Activated CD8-positive, alpha-beta memory T cell treated with anti-CD3 and anti-CD28 coated beads, Interleukin-2, amount 50 U/mL, for 4 hours (primary cell): ENCODE measurements at places on chromosomes 6 and 20.

- no peak for DNase-seq
Measured at GRCh38 chr6:116381000-116381399, 10.3 kb downstream of the DSE start.

DNA sequence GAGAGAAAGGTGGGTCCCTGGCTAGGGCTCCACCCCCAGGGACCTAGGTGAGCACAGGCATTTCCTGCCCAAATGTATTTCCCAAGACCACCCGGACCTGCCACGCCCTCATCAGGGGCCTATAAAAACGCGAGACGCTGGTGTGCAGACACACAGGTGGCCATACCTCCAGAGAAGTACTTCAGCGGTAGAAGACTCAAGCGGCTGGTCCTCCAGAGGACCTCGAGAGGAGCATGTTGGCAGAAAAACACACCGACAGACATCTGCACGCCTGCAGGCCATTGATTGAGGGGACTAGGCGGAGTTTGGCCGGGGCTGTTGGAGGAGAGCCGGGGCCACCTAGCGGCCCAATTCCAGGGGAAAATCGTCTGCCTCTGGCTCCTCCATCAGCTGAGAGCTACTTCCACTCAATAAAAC, 695.8 kb upstream of the MMS22L start:
- DNase-seq = no peak

GRCh38 chr6:14754751-14755513, 490.9 kb upstream of the JARID2 start:
- peak; percentile 32 for DNase-seq

GRCh38 chr6:56593801-56594318, 48.8 kb downstream of the DST start:
- DNase-seq = no peak

- DNase-seq = no peak
Measured at GRCh38 chr20:41619360-41620100, 1.4 kb upstream of the CHD6 start.

DNA sequence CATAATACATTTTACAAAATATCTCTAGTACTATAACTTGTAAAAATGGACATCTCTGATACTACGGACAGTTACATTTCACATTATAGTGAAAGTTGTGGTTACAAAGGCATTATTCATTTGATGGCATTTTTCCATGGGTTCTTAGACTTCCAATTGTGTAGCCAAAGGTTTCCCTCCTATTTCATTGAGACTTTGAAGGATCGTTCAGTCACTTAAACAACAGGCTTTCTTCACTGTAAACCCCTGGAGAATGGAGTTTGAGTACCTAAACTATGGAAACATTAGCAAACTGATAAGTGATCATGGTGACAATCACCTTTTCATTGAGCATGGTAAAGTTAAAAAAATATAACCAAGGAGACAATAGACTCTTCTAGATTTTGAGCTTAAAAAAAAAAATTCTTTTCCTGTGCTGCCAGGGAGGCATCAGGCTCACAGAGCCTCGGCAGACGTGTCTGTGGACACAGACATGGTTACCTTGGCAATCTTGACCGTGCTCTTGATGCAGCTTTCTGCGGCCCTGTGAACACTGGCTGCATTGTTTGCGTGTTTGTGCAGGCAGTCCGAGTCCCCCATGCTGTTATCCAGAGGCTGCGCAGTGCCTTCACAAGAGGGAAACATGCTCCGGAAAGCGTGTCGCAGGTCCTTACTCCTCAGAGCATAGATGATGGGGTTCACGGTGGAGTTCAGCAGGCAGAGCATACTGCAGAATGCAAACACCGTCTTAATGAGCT, 22.6 kb downstream of the CNR1 start:
- no peak for DNase-seq

- no peak for DNase-seq
Measured at GRCh38 chr6:167235005-167235404, 56.1 kb upstream of the UNC93A start.

- DNase-seq = no peak
Measured at GRCh38 chr6:89351671-89352277, 748 bp downstream of the UBE2J1 start.

DNA sequence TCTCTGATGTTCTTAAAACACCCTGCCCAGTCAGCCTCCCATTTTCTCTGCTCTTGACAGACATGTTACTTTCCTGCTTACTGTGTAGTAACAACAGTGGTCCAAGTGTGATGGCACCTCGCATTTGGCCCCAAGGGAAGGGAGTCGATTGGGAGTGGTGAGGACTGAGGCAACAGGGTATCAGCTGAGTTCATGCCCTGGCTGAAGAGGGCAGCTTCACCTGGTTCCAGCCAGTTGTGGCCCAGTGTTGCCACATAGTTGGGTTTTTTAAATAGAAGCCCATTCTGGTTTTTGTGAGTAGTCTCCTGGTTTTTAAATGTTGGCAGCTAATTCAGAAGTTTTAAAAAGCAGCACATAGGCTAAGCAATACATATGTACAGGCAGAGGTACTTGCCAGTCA, 37.2 kb downstream of the ARFGEF2 start:
- DNase-seq = no peak

DNA sequence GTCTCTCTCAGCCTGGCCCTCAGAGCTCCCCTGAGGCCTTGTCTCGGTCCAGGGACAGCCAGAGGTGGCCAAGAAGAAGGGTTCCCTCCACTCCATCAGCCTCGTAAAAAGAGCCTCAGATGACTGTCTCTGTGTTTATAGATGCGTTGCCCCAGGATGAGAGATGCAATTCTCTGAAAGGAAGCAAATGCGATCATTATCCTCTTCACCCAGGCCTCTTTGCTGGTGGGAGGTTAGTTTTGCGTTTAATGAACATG, 90.4 kb downstream of the YTHDF1 start:
- no peak for DNase-seq

DNA sequence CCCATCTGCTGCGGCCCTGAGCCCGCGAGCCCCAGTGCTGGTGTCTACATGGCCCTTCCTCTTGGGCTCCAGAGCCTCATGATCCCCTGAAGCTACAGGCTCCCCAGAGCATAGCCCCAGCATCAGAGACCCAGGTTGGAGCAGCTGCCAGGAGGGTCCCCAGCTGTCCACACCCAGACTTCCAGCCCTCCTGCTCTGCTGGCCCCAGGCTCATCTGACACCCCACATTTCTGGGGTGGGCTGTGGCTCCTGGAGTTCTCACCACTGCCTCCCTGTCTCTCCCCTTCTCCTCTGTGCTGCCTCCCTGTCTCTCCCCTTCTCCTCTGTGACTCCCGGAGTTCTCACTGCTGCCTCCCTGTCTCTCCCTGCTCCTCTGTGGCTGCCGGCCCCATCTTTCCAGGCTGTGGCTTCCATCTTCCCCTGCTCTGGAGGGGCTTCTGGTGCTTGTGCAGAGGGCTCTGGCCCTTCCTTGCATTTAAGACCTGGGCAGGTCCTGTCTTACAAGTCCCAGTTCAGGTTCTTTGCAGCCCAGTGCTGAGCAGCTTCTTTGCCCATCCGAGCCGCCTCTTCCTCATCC, 108.1 kb downstream of the ERMARD start:
- DNase-seq = no peak

DNA sequence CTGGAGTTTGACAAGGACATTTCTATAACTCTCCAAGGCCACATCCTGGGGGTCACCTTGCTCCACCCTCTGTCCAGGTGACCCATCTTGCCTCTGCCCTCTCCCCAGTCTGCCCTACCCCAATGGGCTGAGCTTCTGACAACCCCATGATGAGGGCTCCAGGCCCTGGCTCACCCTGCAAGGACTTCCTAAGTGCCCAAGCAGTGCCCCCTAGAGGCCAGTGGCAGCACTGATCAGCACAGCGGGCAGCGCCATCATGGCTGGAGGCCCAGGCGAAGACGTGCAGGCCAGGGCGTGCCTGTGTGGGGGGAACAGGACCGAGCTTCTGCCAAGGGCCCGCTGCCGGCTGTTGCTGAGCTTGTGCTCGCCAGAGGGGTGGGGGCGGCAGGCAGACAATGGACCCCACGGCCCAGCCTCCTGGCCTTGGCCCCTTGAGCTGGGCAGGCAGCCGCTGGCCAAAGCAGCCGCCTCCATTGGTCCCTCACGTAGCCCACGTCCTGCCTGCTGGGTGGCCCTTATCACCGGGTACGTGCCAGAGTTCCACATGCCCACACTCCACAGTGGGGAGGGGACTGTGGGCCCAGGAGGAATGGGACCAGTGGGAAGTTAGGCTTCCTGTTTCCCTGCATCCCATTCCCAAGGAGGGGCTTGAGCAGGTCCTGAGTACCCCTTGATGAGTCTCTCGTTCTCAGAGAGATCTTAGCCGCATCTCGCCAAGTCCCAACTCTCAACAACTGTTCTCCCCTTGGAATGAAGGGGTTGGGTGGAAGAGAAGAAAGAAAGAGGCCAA, 64.3 kb downstream of the MRPL14 start:
- no peak for DNase-seq

DNA sequence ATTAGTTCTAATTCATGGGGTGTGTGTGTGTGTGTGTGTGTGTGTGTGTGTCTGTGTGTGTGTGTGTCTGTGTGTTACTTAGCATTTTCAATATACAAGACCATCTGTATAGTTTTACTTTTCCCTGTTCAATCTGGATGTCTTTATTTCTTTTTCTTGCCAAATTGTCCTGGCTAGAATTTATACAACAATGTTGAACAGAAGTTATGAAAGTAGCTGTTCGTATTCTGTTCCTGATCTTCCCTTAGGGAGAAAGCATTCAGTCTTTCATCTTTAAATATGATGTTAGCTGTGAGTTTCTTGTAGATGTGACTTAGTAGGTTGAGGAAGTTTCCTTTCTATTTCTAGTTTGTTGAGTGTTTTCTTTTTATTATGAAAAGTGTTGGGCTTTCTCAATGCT, 334.7 kb upstream of the RNF24 start:
- no peak for DNase-seq

DNA sequence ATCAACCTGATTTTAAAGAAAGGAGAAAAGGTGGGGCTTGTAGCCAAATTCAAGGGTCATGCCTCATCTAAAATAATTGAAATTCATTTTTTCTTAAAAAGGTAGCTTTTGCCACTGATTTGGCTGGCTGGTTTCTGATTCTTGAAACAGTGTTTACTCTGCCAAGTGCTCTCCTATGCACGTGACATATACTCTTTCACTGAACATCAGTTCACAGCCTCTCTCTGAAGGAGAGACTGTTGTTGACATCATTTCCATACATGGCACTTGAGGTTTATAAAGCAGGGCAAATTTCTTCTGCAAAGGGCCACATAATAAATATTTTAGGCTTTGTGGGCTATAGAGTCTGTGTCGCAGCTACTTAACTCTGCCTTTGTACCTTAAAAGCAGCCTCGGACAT, 40.4 kb upstream of the DOK5 start:
- no peak for DNase-seq

DNA sequence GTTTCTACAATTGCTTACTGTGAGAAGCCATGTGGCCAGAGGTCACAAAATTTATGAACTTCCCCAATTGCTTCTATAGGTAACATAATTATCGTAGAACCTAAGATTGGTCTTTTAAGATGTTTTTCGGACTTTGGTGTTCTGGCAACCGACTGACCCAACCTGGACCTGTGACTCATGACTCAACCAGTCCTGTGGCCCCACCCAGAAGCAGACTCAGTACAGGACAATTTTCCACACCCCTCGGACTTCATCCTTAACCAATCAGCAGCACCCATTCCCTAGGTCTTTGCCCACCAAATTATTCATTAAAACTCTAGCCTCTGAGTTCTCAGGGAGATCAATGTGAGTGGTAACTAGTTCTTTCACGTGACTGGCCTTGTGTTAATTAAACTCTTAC, 26.4 kb upstream of the AKAP12 start:
- no peak for DNase-seq

GRCh38 chr6:71349395-71349794, 60.8 kb downstream of the OGFRL1 start:
- DNase-seq = no peak

DNA sequence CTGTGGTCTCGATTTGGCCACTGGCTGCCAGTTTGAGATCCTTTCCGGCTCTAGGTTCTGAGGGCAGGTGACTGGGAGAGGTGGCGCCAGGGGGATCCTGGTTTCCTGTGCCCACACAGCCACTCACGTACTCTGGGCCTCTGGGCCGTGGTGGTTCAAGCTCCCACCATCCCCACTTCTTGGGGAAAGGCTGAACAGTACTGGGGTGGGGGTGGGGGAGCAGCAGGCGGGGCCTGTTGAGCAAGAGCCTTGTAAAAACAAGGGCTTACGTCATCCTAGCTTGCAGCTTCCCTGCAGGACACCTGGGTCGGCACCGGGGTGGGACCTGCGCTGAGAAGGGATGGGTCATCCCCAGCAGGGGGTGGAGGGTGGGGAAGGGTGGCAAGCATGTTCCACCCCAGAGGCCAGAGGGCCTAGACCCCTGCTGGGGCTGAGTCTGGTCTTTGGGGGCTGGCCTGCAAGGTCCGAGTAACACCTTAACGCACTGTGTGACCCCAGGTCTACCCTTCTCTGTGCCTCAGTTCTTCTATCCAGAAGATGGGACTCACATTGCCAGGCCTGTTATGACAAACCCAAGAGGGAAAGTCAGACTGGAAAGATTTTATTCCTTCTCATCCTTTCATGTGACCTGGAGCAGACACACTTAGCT, 3.1 kb upstream of the CEBPB start:
- no peak for DNase-seq

DNA sequence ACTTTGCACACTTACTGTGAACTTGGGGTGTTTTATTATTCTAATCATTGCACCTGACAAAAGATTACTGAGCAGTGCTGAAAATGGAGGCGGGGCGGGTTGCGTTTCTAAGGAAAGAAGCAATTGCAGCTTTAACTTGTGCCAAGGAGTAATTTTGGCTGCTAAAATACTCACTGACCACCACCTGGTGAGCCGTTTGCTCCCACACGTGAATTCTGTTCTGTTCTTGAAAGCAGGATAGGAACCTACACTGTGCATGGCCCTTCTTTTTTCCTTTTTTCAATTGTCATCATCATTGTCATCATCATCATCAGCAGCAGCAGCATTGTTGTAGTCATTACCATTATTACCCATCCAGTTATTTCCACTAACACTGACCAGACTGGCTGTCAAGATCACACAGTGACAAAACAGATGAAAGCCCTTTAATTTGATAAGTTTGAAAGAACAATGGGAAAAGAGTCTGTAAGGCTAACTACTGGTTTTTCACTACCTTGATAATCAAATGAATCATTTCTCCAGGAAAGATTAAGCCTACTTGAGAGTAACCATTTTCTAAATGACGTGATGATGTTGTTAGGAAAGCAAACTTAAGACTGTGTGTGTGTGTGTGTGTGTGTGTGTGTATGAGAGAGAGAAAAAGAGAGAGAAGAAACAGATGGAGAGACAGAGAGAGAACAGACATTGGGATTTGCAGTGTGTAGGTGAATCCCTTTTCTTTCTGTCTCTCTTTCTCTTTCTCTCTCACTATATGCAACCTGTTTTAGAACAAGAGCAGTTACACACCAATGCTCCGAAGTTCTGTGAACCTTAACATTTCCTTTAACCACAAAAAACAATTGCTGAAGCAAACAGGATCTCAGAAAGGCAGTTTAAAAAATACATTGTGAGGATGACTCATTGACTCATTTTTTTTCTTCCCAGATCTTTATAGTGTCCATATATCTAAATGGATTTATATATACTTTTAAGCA, 3.8 kb downstream of the RIPOR2 start:
- no peak for DNase-seq
